ENCODE measurements at places on chromosomes 5 and 9.

DNA sequence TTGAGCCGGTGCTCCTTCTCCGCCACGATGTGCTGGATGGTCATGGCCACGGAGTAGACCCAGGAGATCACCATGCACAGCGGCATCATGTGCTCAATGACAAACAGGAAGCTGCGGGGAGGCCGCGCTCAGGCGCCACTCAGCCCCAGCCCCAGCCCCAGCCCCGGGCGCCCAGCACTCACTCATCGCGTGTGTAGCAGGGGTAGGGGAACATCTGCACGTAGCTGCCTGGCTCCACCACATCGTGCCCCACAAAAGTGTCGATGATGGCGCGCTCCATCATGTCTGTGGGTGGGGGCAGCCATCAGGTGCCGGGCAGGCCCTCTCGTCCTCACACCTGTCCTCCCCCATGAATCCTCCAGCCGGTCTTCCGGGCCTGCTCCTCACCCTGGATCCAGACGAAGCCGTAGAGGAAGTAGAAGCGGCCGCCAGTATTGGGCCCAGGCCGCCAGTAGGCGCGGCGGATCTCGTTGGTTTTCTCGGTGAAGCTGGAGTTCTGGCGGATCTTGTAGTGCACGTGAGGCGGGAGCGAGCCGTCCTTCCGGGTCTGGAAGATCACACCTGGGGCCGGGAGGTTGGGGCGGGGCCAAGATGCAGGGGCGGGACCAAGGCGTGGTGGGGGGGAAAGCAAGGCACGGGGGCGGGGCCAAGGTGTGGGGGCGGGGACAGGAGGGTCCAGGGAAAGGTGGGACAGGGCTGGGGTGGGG, 10.1 kb downstream of the ABCA2 start:
- no peak for DNase-seq

DNA sequence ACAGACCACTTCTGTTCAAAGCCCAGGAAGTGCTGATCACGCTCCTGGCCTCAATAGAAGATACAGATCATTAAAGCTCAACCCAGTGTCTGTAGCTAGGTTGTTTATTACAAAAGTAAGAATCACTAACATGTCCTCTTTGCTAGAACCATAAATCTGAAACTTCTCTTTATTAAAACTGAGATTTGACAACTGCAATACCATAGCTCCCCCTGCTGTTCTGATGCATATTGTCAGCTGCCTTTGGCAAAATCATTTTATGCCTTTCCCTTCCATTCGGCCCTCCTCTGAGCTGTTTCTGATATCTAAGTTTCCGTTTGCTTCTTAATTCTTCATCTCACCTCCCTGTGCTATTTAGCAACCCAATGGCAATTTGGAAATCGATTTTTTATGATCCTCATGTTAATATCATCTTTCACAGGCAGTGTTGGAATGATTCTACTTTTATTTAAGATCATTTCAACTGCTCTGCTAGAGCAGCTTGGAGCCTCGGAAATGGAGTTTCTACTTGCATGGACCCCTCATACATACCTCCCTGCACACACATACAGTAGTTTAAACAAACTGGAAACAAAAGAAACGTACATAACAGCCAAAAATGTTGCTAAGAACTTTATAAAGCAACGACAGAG, 998.8 kb downstream of the MAT2B start:
- DNase-seq, result peak; percentile 49

DNA sequence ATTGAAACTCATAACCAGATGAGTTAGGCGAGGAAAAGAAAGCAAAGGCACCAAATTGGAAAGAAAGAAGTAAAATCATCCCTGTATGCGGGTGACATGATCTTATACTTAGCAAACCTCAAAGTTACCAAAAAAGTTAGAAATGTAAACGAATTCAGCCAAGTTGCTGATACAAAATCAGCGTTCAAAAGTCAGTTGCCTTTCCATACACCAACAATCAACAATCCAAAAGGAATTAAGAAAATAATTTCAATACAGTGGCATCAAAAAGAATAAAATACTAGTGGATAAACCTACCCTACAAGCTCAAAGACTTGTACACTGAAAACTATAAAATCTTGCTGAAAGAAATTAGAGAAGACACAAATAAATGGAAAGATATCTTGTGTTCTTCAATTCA, 14.5 kb downstream of the OBP2B start:
- DNase-seq, result no peak

DNA sequence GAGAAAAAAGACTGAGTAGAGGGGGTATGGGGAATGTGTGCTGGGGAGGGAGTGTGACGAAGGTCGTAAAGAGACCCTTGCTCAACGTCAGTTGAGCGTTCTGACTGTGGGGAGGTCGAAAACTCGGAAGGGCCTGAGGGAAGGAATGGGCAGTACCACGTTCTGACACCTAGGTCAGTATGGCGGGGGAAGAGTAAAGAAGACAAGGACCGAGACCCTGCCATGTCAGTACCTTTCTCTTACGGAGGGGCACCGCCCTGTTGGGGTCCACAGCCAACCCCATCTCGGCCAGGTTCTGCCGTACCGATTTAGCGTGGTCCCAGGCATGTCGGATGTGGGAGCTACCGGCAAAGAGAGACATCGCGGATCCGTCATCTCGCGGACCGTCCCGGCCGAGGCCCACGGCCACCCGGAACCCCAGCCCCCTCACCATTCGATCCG, 375 bp downstream of the NOP16 start:
- DNase-seq, result no peak

GRCh38 chr5:145554399-145554798, 280.7 kb downstream of the PRELID2 start:
- no peak for DNase-seq

GRCh38 chr9:87447547-87448432, 49.9 kb upstream of the DAPK1 start:
- no peak for DNase-seq

DNA sequence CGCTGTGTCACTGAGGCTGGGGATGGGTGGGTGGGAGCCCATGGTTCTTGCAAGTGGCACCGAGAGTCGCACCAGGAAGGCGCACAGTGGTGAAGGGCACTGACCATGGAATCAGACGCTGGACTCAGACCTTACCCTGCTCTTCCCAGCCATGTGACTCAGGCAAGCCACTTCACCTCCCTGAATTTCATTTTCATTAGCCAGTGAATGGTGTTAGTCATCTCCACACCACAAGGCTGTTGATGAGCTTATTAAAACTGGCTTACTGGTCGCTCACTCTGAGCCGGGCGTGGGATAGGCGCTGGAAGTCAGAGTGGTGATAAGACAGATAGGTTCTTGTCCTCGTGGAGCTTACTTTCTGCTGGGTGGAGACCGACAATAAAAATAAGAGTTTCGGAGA, 25.1 kb downstream of the FGF18 start:
- no peak for DNase-seq

DNA sequence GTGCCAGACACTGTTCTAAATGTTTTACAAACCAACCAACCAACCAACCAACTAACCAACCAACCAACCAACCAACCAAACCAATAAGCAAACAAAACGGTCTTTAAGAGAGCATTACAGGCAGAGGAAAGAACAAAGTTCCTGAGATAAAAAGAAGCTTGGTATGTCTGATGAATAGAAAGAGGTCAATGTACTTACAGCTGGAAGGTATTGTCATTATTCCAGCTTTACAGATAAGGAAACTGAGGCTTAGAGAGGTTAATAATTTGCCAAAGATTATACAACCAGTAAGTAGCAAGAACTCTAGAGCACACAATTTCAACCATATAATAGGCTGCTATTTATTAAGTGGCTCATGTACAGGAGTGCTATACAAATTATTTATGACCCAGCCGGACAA, 29.6 kb downstream of the C9orf57 start:
- DNase-seq, result no peak

DNA sequence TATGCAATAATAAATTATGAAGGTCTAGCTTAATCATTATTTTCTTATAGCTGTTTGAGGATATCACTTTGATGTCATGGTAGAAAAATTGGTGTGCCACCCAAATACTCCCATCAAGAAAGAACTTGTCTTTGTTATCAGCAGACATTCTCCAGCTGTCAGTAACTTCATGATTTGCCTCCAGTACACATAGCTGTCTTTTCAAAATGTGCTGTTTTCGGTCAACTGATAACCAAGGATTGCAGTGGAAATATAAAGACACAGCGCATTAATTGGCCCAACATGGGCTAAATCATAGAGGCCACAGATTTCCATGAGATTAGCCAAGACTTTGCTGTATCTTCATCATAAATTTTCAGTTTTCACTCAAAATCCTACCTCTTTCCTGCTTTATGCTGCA, 993.5 kb upstream of the SEMA6A start:
- DNase-seq, result no peak

DNA sequence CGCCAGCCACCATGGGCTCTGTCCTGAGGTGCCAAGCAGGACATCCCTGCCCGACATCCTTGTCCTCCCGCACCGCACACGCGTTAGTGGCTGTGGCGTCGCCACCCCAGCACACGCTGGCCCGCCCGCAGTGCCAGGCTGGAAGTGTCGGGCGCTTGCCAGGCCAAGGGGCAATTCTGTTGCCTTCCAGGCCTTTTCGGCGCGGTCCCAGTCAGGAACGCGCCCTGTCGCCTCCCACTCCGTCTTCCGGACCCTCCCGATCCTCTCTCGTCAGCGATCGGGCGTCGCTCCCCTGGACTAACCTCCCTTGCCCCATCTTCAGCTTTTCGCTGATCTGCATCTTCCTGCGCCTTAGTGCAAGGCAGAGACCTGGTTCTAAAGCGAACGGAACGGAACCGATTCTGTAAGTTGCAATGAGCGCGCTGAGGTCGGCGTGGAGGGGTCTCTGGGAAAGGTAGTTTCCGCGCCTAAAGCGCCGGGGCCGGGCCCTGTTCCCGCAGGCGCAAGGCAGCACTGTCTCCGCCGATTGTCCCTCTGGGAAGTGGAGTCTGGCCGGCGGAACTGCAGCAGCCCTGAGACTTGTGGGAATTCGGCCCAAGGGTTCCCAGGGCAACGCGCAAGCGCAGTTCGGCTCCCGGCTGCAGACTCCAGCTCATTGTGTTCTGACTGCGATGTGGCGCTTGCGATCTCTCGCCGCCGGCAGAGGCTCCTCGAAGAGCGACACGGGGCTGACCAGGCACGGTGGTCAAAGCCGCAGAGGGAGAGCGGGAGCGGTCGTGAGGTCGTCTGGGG, at the start of gene ZNF454:
TSS of gene ZNF454 (plus strand) at position 630 of the 792 bp plus-strand sequence. CDS start 1,594 bp downstream, outside the sequence.
- no peak for DNase-seq

- no peak for DNase-seq
These were observed 58.1 kb downstream of the TSSK1B start for GRCh38 chr5:113376640-113377039.

GRCh38 chr9:86672301-86672700, 275.0 kb downstream of the GAS1 start:
- no peak for DNase-seq

Measured in NCI-H2081 (cell line).